ENCODE measurements at places on chromosomes 2 and 18.

GRCh38 chr2:104673225-104673624, 180.7 kb upstream of the POU3F3 start:
- DNase-seq: no peak

- no peak for DNase-seq
Measured at GRCh38 chr2:1665761-1666505, 78.4 kb downstream of the PXDN start.

DNA sequence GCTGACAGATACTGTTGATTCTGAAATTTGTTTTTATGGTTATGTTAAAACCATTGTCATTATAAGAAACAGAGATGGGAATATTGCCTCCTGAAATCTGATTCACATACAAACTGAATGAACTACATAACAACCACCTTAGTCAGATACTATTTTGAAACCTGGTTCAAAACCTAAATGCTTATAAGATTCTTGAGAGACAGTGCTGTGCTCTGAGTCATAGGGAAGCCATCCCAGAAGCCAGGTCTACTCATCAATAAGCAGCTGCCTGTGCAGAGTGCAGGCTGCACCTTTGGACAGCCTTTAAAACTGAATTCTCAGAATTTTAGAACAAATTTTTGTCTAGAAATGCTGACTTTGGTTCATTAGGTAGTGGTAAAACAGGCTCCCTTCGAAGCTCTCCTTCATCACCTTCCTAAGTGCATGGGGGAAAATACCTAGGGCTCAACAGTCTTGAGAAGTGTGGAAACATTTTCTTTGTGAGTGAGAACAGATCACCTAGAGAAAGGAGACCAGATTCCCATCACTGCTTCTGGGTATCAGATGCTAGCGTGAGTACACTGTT, at the start of gene SERPINB7:
Gene SERPINB7, plus strand, starts transcription at position 253 of the 565 bp plus-strand sequence. CDS start 6,955 bp downstream, outside the sequence.
- DNase-seq: peak; percentile 91

DNA sequence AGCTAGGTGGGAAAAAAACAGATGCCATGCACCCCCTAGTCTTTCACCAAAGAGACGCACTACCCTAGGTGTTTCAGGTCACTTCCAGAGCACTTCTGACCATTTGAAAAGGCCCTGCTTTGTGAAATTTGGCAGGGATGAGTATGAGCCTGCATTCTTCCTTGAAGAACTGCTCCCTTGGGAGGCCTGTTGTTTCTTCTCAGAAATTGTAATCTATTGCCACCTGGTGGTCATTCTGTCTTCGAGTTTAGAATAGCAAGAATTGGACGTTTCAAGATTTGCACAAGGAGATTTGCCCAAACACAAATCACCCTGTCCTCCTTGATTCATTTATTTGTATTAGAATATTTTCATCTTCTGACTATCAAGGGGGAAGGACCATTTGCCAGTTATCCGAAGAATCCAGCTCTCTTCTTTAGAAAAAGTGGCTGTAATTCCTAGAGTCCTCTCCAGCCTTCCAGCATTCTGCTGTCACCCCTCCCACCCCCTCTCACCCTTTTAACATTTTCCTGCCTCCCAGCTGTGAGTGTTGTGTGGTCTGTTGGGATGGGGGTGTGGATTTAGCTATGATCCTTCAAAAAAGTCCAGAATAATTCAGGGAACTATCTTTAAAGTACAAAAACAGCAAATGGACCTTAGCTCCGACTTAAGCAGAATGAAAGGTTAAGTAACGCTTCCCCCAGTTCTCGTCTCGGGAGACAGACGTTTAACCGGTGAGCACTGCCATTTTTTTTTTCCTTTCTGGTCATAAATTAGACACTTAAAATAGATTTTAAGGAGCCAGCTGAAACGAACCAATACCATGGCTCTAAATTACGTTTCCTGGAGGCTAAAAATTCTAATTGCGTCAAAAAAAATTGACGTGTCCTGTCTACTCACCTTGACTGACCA, 3.7 kb upstream of the GAD1 start:
- DNase-seq: peak; percentile 87

- DNase-seq: peak; percentile 41
Measured at GRCh38 chr2:41723526-41723925, 324.3 kb upstream of the PKDCC start.

DNA sequence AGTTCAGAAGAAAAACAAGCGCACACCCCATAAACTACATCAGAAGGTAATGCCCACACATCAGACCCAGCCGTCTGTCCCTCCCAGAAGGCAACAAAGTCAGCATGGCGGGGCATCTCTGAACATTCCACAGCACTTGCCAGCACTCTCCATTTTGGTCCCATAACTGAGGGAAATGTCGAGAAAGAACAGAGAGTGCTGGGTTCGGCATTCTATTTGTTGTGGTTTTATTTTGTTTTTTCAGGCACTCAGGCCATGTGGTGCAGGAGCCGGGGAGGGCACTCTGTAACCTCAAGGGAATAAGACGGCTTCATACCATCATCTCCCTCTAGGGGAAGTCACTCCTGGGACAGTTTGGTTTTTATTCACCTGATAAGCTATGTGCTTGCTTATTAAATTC, 156.0 kb downstream of the SEPTIN10 start:
- peak; percentile 94 for DNase-seq

- DNase-seq: peak; percentile 27
Measured at GRCh38 chr2:181058378-181059269, 78.2 kb downstream of the UBE2E3 start.

DNA sequence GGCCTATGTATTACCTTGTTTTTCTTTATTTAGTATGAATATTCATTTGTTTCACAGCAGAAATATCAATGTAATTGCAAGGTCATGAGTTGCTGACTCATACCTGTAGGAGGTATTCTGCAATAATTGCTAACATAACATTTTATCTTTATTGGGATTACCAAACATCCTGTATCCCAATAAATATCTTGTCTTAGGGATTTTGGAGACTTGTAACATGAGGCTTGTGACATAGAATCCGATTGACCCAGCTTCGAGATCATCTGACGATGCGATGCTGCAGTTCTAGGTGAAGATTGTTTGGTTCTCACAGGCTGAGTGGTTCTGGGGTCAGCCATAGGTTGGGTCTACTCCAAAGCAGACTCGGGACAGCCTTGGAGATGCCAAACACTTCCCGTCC, 133.4 kb upstream of the RND3 start:
- no peak for DNase-seq

DNA sequence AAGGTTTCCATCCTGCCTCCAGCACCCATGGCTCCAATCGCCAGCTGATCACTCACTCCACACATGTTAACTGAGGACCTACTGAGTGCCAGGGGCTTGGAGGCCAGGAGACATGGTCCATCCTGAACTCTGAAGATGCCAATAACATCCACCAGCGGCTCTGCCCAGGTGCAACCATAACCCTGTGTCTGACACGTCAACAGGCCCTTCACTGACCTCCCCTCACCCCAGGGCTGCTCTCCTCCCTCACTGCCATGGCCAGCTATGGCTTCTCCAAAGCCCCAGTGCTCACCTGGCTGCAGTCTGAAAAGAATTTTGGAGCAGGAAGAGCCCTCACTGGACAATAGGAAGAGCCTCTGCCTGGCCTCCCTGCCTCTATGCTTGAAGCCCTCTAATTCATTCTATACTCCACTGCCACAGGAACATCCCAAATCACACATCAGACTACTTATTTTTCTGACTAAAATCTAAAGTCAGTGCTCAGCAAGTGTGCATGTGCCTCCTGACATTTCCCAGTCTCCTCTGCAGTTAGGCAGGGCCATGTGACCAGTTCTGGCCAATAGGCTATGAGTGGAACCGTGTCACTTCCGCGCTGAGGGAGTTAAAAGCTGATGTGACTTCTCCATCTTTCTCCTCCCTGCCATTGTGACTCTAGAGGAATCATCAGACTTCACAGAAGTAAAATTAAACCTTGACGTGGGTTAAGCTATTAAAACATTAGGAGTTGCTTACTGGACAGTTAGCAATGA, 37.2 kb downstream of the ZBTB7C start:
- no peak for DNase-seq

DNA sequence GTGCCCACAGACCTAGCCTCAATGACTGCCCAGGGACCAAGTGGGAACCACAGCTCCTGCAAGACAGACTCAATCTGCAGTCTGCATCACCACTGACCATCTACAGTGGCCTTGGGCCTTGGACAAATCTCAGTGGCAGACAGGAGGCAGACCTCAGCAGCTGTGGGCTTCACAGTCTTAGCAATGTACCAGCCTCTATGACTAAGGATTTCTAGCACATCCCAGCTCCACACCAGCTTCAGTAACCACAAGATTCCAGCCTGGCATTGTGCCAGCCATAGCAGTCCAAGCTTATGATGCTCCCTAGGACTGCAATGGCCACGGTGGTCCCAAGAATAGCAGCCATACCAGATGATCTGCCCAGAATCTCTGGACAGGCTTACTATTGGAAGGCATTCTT, 19.6 kb upstream of the WDR75 start:
- DNase-seq: peak; percentile 97

DNA sequence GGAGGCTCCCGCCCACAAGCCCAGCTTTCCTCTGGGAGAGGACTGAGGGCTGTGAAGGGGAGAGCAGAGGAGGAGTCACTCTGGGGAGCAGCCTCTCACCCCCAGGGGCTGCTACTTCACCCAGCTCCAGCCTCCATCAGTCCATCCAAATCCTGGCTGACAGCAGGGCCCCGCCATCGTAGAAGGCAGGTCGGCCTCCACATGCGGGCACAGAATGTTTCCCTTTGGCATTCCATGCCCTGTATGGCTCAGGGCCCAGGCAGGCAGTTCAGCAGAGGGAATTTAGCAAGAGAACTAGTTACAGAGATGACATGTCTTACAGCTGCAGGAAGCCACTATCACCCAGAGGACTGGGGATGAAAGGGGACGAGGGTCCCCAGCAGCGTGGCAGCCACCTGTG, 6.4 kb upstream of the ODC1 start:
- peak; percentile 25 for DNase-seq

DNA sequence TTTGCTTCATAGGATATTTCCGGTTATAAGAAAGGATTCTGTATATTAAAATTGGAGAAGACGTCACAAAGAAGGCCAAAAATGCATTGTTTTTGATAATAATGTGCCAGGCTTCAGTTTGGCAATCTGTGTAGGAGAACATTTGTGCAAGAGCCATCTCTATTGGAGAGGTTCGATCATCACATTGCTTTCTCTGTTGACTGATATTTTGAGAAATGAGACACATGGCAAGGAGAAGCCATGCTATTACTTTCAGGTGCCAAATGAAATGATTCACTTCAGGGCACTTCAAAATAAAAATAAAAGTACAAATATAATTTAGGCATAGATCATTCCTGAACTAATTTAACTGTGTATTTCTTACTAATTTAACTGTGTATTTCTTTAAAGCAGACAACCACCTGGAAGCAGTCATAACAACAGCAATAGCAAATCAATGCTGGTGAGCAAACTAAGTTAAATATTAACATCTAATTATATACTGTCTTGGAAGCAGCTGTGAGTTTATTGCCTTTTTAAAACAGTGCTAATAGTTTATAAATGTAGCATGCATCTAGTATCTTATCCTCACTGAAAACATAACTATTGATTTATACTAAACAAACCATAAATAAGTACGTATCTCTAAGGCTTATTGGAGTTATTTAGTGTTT, 50.2 kb upstream of the CHST9 start:
- no peak for DNase-seq

DNA sequence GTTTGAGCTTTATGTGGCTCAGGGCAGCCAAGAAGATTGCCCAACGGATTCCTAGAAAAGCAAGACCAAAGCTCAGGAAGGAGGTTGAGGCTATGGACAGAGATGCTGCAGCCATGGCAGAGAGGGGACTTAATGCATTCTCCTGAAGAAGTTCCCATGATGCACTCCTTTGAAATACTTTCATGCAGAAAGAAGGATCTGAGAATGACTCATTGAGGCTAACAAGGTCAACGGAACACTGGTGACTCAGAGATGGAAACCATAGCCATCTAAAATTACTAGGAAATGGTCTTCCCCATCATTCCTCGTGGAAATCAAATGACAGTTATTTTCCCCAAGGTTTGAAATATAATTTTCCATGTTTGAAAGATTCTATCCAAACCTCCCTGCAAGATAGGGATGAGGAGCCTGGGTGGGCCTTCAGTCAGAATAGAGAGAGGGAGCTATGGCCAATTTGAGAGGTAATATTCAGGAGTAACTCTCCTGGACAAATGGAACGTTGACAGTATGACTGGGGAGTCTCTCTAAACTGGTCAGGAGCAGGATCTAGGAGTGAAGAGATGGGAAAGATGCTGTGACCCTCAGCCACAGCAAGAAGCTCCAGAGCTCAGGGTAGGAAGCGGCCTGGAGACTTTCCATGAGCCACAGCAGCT, 63.0 kb downstream of the REEP1 start:
- DNase-seq: peak; percentile 93

DNA sequence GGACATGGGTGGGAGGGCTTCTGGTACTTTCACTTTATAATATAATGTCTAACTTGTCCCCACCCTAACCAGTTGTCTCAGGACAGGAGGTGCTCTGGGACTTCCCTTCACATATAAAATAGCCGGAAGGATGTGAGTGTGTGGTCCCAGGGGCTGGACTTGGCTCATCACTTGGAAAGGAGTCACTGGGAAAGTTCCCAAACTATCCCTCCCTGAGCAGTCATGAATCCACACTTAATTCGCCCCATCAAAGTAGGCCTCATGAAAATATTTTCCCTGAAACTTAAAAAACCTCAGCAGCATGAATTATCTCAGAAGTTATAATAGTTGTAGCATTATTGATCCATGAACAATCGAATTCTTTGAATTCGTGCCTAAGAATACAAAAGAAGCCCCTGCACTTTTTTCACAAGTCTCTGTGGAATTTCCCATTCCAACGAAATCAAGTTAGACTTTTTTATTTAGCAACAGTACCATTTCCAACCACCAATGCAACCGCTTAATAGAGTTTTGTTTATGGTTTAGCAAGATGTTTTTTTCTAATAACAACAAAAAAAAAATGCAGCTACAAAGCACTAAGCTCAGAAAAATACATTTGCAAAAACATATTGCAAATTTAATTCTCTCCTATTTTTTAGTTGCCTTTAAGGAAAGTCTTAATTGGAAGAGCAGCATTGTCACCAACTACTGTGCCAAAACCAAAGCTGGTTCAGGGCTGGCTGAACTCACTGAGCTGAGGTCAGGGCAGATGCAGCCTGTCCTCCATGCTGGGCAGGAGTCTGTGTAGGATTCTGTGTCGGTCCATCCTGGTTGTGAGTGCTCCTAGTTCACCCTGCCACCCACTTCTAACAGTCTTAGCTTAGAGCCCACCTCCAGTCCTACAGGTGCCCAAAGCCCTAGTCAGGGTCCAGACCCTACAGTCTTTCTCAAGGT, 68.8 kb upstream of the SPTBN1 start:
- peak; percentile 68 for DNase-seq

DNA sequence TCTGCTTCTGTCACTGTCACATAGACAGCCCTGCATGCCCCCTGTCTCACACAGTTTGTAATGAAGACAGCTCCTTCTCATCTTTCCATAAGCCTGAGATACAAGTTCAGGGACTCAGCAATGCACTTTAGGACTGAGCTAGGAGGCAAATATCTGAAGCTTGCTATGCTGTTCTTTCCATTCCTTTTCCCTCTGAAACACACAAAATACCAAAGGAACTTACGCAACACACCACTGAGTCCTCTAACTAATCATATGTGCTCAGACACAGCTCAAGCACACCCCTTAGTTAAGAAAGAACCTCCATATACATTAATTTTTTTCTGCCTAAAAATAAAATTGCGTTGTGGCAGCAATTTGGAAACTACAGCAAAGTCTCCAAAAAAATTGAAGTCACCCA, 17.9 kb downstream of the SERPINB8 start:
- no peak for DNase-seq
